Mesothelial cell of epicardium (in vitro differentiated cells): ENCODE measurements at places on chromosomes 3 and 15. TPM values are rescaled to one million over a fixed set of nuclear protein-coding genes. Genes with fewer than 3 reads are reported as not detected.

DNA sequence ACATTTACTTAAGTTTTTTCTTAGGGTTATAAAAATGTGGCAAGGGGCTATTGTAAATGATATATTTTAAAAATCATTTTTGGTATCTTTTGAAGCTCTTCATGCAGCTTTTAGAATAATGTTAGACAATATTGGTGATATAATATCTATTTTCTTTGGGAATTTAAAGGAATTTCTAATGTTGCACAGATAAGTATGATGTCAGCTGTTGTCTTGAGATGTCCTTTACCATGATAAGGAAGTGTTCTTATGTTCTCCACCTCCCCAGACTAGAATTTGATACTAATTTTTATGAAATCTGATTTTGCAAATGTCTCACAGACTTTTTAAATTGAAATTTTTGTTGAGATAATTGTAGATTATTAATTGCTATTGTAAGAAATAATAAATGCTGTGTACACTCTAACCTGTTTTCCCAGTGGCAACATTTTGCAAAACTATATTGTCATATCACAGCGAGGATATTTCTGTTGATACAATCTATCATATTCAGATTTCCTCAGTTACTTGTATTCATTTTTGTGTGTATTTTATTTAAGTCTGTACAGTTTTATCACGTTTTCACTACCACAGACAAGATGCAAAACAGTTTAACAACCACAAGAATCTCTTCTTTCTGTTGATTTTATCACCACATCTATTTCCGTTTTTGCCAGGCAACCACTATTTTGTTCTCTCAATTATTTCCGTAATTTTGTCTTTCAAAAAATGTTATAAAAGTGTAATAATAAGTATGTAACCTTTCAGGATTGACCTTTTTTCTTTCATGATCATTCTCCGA lies 55.4 kb downstream of the SPRED1 start:
- H3K36me3 ChIP-seq, result peaks cover 28% of the 10 kb centered on the region
- no peaks in the 10 kb centered on the region for H3K27me3 ChIP-seq
- H3K4me1 ChIP-seq, result peaks cover 1% of the 10 kb centered on the region
- H3K4me3 ChIP-seq, result no peak overlapping the region
- no peak for DNase-seq
- no peak overlapping the region for H3K27ac ChIP-seq

GRCh38 chr15:43249699-43250203 lies 17.0 kb downstream of the TGM5 start:
- DNase-seq, result no peak
- H3K27ac ChIP-seq, result no peak overlapping the region
- H3K36me3 ChIP-seq, result no peaks in the 10 kb centered on the region
- peaks cover 30% of the 10 kb centered on the region for H3K27me3 ChIP-seq
- H3K4me1 ChIP-seq, result no peaks in the 10 kb centered on the region

- no peaks in the 10 kb centered on the region for H3K36me3 ChIP-seq
- H3K4me1 ChIP-seq, result no peaks in the 10 kb centered on the region
- no peaks in the 10 kb centered on the region for H3K27me3 ChIP-seq
- no peak for DNase-seq
Measured at GRCh38 chr3:88640581-88640980, 466.8 kb upstream of the EPHA3 start.

Gene BUB1B
- total RNA-seq, result 29.0 to 38.2 TPM (median 35.5 TPM) in 3 replicates

GRCh38 chr15:72183781-72184164 lies 13.8 kb downstream of the GRAMD2A start:
- H3K4me3 ChIP-seq, result peak overlapping the region; percentile 40
- H3K36me3 ChIP-seq, result no peaks in the 10 kb centered on the region
- H3K27ac ChIP-seq, result no peak overlapping the region
- H3K27me3 ChIP-seq, result peaks cover 15% of the 10 kb centered on the region
- peaks cover 4% of the 10 kb centered on the region for H3K4me1 ChIP-seq

Gene FBXW12
- total RNA-seq, result 0.47 to 0.66 TPM (median 0.51 TPM) in 3 replicates

DNA sequence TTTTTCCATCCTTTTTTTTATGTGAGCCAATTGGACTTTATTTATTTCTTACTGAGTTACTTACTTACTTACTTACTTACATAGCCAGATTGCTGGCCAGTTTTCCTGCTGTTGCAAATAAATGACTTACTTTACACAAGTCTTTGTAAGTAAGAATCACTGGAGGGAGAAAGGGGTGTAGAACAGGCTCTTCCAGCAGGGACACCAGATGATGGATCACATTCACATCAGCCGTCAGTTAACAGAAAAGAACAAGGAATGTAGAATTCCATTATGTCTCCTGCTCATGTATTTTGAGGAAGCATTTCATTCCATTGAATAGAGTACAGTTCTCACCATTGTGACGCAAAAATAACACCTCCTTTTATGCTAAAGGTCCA lies 188.6 kb downstream of the FNDC3B start:
- H3K4me1 ChIP-seq, result peaks cover 21% of the 10 kb centered on the region
- H3K27me3 ChIP-seq, result no peaks in the 10 kb centered on the region
- H3K36me3 ChIP-seq, result peaks cover 18% of the 10 kb centered on the region
- H3K4me3 ChIP-seq, result no peak overlapping the region

DNA sequence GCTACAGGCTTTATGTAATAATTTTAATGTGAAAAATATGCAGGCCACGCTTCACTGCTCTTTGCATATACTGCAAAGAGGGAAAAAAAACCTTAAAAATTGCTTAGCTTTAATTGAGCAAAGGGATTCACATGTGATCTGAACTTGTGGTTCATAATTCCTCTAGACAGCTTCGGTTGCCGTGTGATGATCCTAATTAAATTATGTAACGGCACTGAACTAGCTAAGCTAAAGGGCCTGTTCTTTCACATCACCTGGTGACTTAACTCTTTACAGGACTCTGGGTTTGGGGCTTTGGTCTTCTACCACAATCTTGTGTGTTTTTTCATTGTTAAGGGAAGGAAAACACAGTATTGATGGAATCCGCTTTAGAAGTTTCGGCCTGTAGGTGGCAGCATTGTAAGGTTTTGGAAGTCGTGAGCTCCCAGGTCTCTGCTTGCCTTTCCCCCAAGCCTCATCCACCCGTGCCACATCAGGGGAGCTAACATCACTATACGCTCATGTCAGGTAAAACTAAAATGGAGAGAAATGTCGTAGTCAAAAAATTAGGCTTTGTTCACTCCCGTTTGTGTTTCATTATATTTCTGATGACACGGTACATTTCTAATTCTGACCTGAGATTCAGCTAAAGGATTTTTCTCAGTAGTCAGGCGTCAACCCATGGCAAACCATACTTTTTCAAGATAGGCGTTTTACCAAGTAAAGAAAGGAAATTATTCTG lies 205.6 kb upstream of the DPH6 start:
- no peak overlapping the region for H3K4me3 ChIP-seq
- H3K27me3 ChIP-seq, result no peaks in the 10 kb centered on the region
- peak overlapping the region; percentile 86 for H3K27ac ChIP-seq
- no peaks in the 10 kb centered on the region for H3K36me3 ChIP-seq
- peak; percentile 84 for DNase-seq
- peaks cover 57% of the 10 kb centered on the region for H3K4me1 ChIP-seq

Gene CCDC39
- total RNA-seq, result not detected in 3 replicates

GRCh38 chr15:49379996-49380395 lies 43.0 kb upstream of the FGF7 start:
- no peak overlapping the region for H3K4me3 ChIP-seq
- no peak overlapping the region for H3K27ac ChIP-seq
- no peaks in the 10 kb centered on the region for H3K4me1 ChIP-seq
- H3K36me3 ChIP-seq, result no peaks in the 10 kb centered on the region
- no peaks in the 10 kb centered on the region for H3K27me3 ChIP-seq
- no peak for DNase-seq

Gene DPPA4
- total RNA-seq, result 86.2 to 89.3 TPM (median 87.7 TPM) in 3 replicates

- H3K4me1 ChIP-seq, result peaks cover 18% of the 10 kb centered on the region
- H3K27me3 ChIP-seq, result peaks cover 10% of the 10 kb centered on the region
- no peak for DNase-seq
- H3K4me3 ChIP-seq, result no peak overlapping the region
Measured at GRCh38 chr3:65173841-65174240, 486.0 kb upstream of the ADAMTS9 start.

- no peak overlapping the region for H3K4me3 ChIP-seq
- H3K27ac ChIP-seq, result no peak overlapping the region
- no peaks in the 10 kb centered on the region for H3K36me3 ChIP-seq
- H3K27me3 ChIP-seq, result no peaks in the 10 kb centered on the region
Measured at GRCh38 chr15:68051109-68051508, 3.0 kb upstream of the PIAS1 start.

DNA sequence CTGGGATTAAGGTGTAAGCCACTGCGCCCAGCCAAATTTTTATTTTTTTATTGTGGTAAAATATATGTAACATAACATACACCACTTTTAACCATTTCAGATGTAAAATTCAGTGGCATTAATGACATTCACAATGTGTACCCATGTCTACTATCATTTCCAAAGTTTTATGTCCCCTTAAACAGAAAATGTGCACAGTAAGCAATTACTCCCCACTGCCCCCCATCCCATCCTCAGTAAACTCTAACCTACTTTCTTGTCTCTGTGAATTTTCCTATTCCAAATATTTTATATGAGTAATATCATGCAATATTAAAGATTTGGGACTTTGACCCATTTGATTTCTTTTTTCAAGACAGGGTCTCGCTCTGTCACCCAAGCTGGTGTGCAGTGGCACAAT lies 14.6 kb upstream of the PRRT3 start:
- no peaks in the 10 kb centered on the region for H3K27me3 ChIP-seq
- H3K36me3 ChIP-seq, result peaks cover 50% of the 10 kb centered on the region
- H3K4me3 ChIP-seq, result no peak overlapping the region
- H3K4me1 ChIP-seq, result no peaks in the 10 kb centered on the region
- DNase-seq, result no peak

- DNase-seq, result no peak
- peaks cover 3% of the 10 kb centered on the region for H3K36me3 ChIP-seq
- no peak overlapping the region for H3K4me3 ChIP-seq
- H3K27ac ChIP-seq, result peak overlapping the region; percentile 87
Measured at GRCh38 chr3:185335799-185336198, 27.1 kb upstream of the MAP3K13 start.
